WTC11 (cell line): ENCODE measurements at places on chromosomes 1 and 21. TPM values are rescaled to one million over a fixed set of nuclear protein-coding genes. Genes with fewer than 3 reads are reported as not detected.

DNA sequence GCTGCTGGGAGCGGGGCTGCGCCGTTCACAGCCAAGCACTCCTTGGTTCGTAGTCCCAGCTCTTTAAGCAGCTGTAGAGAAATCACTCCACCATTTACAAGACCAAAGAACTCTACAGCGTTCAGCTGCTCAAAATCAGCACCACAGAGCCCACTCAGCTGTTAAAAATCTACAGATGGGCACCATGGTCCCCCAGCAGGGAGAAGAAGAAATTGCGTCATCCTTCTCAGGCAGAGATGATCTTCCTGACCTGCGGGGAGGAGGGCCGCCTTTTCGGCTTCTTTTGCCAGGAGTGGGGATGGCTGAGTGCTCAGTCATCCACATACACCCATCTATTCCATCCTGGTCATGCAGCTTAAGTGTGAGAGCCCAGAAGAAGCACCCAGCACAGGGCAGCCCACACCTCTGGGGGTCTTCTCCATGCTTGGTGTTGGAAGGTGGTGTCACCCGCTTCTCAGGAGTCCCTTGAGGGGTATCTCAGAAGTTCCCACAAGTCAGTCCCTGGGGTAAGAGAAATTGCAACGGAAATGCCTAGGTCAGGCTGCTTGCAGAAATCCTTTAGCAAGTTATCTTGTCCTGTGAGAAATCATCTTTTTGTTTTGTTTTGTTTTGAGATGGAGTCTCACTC, 163.8 kb downstream of the NPHP4 start:
- peaks cover 7% of the 10 kb centered on the region for H3K27me3 ChIP-seq
- no peak overlapping the region for H3K4me3 ChIP-seq
- H3K36me3 ChIP-seq, result peaks cover 4% of the 10 kb centered on the region
- no peak for DNase-seq
- no peak overlapping the region for H3K27ac ChIP-seq

- H3K27me3 ChIP-seq, result no peaks in the 10 kb centered on the region
- H3K27ac ChIP-seq, result no peak overlapping the region
- H3K4me1 ChIP-seq, result peaks cover 40% of the 10 kb centered on the region
- no peak overlapping the region for H3K4me3 ChIP-seq
- DNase-seq, result no peak
- peaks cover 11% of the 10 kb centered on the region for H3K36me3 ChIP-seq
Measured at GRCh38 chr1:183074215-183074614, 51.0 kb downstream of the LAMC1 start.

GRCh38 chr1:107450899-107451664, 310.2 kb downstream of the NTNG1 start:
- peaks cover 26% of the 10 kb centered on the region for H3K4me1 ChIP-seq
- no peak overlapping the region for H3K27ac ChIP-seq
- no peaks in the 10 kb centered on the region for H3K27me3 ChIP-seq
- no peaks in the 10 kb centered on the region; the same call in 1 of the 2 replicates for H3K36me3 ChIP-seq

GRCh38 chr1:67945733-67946374, 104.6 kb downstream of the DIRAS3 start:
- no peaks in the 10 kb centered on the region for H3K27me3 ChIP-seq
- H3K4me1 ChIP-seq, result no peaks in the 10 kb centered on the region
- no peak overlapping the region for H3K27ac ChIP-seq
- DNase-seq, result no peak

DNA sequence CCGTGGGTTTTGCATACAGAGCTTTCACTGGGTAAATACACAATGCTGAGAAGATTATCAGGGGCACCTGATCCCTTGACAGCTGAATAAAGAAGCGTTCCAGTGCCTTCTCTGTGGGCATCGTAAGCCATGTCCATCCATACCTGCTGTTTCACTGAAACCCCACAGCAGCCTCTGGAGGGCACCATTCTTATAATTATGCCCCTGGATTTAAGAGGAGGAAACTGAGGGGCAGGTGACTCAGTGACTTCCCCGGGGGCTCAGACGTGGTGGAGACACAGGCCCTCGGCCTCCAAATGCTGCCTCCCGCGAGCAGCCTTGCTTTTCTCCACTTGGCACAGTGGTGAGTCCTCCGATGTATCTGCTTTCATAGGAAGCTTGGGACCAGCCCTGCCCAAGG, 56.7 kb downstream of the B3GALT5 start:
- H3K27me3 ChIP-seq, result no peaks in the 10 kb centered on the region
- DNase-seq, result no peak
- no peak overlapping the region for H3K4me3 ChIP-seq
- H3K4me1 ChIP-seq, result peaks cover 42% of the 10 kb centered on the region
- no peak overlapping the region for H3K27ac ChIP-seq

GRCh38 chr1:66353257-66353656, 180.7 kb upstream of the SGIP1 start:
- no peaks in the 10 kb centered on the region for H3K27me3 ChIP-seq
- H3K27ac ChIP-seq, result peak overlapping the region; percentile 91
- no peaks in the 10 kb centered on the region; the same call in 1 of the 2 replicates for H3K36me3 ChIP-seq
- peaks cover 90% of the 10 kb centered on the region for H3K4me1 ChIP-seq
- H3K4me3 ChIP-seq, result peak overlapping the region; percentile 51
- DNase-seq, result no peak

ACTL8 gene
- total RNA-seq, result 0.80 to 1.6 TPM (median 0.87 TPM) in 3 replicates

MYCL gene
- 31.0 to 32.6 TPM (median 32.2 TPM) in 3 replicates for total RNA-seq

CENPF gene
- 137 to 166 TPM (median 143 TPM) in 3 replicates for total RNA-seq

ADAM15 gene
- 32.1 to 38.4 TPM (median 33.2 TPM) in 3 replicates for total RNA-seq

PALMD gene
- 0.07 to 0.09 TPM in 2 of 3 replicates, not detected in the other for total RNA-seq
